HFF-Myc (cell line): ENCODE measurements at places on chromosomes 6 and 20.

DNA sequence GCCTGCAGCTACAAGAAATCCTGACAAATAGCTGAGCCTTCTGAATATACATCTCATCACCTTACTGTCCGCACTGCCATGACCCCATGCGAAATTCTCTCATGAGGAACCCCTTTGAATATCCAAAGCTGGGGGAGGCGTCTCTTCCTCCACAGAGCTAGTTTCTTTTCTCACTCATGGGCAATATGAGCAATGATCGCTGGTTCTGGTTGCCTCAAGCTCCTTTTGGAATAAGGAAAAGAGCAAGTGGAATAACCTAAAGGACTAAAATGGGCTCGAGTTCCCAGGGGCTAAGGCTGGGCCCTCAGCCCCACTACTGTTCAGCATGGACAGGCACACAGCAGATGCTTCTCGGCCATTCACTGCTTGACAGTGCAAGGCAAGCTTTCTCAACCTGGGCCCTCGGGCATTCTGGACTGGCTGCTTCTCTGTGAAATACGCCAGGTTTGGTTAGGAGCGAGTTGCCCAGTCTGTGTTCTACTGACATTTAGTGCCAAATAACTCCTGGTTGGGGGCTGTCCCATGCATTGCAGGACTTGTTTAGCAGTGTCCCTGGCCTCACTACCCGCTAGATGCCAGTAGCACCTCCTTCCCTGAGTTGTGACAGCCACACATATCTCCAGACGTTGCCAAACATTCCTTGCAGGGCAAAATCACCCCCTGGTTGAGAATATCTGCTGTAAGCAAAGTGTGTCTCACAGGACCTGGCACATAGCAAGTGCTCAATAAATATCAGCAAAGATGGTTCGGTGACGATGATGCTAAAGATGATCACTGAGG lies 156.8 kb downstream of the CEBPB start:
- DNase-seq, result no peak

- no peak for DNase-seq
Observed at GRCh38 chr20:25078662-25079061, 3.3 kb downstream of the VSX1 start.

DNA sequence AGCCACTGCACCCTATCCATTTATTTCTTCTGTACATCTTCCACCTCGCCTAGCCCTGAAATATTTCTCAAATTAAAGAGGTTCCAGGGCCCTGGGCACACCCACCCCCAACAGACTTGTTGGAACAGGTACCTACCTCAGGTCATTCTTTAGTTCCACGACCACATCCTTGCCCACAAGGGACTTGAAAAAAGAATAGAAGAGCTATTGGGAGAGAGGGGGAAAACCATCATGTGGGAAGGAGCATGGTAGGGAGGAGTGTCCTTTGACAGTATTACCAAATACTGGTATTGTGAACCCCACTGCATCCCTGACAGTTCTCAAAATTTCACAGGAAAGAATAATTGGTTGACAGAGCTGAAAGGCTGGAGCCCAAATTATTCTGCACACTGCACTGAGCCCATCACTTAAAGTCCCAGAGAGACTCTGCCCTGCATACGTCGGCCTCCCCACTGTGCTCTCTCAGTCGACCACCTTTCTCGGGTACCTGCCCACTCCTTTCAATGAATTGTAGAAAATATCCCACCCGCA lies 762 bp downstream of the LSM2 start:
- DNase-seq, result no peak

- DNase-seq, result no peak
Observed at GRCh38 chr6:161162722-161163121, 111.1 kb downstream of the AGPAT4 start.

- DNase-seq, result no peak
Observed at GRCh38 chr20:1448081-1448620, 18.5 kb downstream of the NSFL1C start.

GRCh38 chr6:129475477-129476247 lies 234.3 kb downstream of the ARHGAP18 start:
- DNase-seq, result no peak

- no peak for DNase-seq
Observed at GRCh38 chr20:58511861-58512260, 3.3 kb downstream of the APCDD1L start.

GRCh38 chr6:106702451-106703110 lies 73.2 kb downstream of the QRSL1 start:
- DNase-seq, result no peak

DNA sequence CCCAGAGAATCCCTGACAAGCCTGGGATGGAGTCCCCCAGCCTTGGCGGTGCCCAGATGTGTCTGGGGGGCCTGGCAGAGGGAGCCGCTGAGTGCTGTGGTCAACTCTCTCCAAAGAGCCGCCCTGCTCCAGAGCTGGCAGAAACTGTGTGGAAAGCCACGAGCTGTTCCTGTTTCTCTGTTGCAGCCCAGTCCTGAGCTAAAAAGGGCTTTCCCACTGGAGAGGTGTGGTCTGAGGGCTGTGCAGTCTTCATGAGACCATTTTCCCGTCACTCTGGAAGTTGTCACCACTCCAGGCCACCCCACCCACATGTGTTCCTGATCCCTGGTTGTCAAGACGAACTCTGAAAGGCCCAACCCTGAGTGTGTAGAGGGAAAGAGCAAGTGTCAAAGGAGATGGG lies 99.7 kb upstream of the KCNK16 start:
- no peak for DNase-seq

DNA sequence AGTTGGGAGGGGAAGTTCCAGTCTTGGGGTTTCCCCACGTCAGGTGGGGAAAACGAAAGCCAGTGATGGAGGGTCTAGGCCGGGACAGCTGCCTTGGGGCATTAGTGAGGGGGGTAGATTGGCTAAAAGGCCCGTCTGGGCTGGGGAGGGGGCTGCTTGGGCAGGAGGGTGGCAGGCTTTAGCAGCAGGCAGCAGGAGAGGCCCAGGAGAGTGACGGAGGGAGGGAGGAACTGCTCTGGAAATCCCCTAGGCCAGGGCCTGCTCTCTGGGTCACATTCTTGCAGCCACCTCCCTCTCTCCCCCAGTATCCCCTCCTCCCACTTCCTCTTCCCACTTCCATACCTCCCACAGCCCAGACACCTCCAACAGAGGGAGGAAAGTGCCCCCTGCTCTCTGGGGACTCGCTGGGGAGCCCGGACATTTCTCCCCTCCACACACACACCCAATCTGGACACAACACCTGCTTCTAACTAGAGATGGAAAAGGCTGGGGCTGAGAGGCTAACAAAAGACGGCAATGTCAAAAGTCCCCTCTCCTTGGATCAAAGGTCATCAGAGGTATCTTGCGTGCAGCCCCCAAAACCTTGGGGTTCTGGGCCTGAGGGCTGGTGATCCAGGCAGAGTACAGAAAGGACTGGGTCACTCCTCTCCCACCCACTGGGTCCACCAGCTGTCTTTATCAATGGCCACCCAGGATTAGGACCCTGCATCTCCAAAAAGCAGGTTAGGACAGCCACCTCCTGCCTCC lies 1.8 kb downstream of the NFKBIE start:
- DNase-seq, result no peak

GRCh38 chr20:42610070-42610469 lies 579.6 kb downstream of the PTPRT start:
- no peak for DNase-seq

DNA sequence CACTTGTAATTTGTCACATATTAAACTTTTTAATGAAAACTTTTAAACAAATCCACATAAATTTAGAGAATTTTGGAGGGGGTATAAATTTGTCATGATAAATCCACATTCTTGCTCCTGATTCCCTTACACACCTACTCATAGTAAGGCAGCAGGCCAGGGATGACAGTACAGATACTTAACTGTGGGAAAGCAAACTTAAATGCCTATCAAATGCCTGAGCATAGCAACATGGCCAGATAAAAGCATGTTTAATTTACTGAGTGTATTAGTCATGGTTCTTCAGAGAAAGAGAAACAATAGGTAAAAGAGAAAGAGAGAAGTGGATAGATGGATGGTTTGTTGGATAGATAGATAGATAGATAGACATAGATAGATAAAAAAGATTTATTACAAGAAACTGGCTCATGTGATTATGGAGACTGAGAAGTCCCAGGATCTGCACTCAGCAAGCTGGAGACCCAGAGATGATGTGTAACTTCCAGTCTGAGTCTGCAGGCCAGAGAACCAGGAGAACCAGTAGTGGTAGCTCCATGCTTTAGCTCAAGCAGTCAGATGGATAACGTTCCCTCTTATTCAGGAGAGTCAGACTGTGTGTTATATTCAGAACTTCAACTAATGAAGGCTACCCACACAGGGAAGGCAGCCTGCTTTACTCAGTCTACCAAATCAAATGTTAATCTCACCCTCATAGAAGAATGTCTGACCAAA lies 15.9 kb upstream of the ADGRF1 start:
- DNase-seq, result no peak

GRCh38 chr20:23123886-23124285 lies 37.8 kb upstream of the CD93 start:
- no peak for DNase-seq

DNA sequence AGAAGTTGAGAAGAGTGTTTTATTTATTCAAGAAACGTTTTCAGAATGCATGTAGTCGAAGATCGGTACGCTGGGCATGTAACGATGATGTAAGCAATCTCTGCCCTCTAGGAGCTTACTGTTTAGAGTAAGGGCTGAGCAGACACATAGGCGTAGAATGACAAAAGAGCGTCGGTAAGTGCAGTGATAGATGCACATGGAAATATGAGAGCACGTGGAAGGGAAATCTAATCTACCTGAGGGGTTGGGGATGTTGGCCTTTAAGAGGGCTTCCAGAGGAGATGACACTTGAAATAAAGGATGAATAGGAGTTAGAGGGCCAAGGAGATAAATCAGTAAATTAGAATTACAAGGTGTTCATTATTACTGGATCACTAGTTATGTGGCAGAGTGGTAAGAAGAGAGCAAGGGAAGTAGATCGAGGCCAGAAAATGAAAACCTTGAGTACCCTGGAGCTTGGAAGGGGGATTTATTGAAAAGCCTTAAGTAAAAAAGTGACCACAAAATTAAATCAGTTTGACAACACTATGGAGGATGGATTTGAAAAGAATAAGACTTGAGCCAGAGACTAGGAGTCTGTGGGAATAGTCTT lies 782 bp downstream of the TRMT11 start:
- DNase-seq, result no peak

- DNase-seq, result no peak
Observed at GRCh38 chr6:8175046-8175777, 72.9 kb upstream of the EEF1E1 start.

DNA sequence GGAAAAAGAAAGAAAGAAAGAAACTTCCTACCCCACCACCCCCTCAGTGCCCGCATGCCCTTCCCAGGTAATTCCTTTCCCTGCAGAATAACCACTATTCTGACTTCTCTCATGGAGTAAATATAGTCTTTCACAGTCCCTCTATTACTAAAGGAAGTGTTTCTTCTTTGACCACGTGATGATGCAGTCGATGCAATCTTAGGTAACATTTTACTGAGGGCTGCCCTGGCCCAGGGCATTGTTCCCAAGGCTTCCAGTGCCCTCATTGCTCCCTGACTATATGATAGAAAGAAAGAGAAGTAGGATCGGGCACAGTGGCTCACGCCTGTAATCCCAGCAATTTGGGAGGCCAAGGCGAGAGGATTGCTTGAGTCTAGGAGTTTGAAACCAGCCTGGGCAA lies 29.1 kb downstream of the ARHGAP40 start:
- no peak for DNase-seq

DNA sequence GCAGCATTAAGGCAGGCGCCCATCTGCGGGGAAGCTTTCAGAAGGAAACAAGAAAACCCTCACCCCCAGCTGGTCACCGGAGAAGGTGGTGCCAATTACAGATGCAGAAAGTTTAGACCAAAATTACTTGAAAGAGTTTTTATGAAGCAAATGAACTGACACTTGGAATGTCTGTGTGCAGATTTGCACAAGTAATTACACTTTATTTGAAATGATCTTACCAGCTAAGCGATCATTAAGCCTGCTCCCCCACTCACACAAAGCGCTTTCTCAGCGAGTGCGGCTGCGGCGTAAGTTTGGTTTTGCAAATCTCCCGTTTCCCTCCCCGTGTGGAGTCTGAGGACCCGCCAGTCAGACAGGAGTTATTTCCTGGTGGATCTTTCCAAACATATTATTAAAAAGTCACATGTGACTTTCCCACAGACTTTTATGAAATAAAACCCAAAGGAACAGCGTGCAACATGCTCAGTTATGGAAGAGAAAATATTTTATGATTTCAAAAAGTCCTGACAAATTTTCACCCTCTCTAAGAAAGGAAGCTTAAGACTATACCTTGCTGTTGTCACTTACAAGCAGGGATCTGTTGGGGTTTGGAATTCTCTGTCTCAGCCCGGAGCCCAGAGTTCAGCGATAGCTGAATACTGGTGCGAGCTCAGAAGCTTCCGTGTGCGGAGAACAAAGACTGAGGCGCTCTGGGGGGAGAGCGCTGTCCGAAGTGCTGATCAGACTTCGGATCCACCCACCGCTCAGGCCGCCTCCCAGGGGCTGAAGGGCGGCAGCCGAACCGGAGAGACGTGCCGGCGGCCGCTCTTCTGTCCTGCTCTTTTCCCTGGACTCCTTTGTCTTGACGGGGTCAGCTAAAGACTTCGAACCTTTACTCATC lies 2.7 kb upstream of the MYT1 start:
- peak; percentile 9 for DNase-seq

DNA sequence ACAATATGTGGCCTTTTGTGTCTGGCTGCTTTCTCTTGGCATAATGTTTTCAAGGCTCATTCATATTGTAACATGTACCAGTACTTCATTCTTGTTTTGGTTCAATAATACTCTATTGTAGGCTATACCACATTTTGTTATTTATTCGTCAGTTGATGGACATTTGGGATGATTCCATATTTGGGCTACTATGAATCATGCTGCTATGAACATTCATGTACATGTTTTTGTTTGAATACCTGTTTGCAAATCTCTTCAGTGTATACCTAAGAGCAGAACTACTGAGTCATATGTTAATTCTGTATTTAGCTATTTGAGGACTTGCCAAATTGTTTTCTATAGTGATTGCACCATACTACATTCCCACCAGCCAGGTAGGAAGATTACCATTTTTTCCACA lies 259.9 kb downstream of the GMPR start:
- DNase-seq, result no peak

- no peak for DNase-seq
Observed at GRCh38 chr6:109892451-109893435, 85.4 kb upstream of the GPR6 start.

GRCh38 chr6:90849686-90850085 lies 262.8 kb upstream of the MAP3K7 start:
- no peak for DNase-seq

GRCh38 chr6:113363048-113363798 lies 493.9 kb upstream of the MARCKS start:
- DNase-seq, result no peak

DNA sequence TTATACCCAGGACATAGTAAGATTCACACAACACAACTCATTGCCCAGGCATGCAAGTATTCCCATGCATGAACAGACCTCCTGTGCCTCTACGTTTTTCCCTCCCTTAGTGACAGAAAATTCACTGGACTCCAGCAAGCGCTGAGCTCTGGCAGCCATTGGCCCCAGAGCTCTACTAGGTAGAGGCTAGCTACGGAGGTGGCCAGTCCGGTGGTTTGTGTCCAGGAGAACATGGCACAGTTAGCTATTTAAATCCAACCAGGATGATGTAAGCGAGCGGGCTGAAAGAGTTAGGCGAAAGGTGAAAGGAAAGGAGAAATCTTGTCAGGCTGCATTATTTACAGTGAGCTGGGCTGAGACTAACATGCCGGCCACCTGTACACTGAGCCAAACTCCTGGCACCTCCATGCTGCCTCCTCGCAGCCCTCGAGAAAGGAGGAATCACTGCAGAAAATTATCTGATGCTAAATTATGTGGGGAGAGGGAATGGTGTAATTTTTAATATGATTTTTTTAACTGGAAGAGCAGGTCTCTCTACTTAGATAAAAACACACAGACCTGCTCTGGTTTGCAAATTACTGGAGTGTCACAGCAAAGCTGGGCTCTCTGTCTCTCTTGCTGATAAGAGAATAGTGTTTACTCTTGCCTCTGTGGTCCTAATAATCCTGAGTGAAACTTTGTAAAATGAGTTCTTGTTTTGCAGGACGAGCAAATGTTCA lies 50.1 kb upstream of the ARMC2 start:
- DNase-seq, result no peak
